ENCODE measurements at places on chromosomes 7 and 10. TPM values are rescaled to one million over a fixed set of nuclear protein-coding genes. Genes with fewer than 3 reads are reported as not detected.

GRCh38 chr10:3532644-3533043 is 252.4 kb downstream of the KLF6 start:
- DNase-seq: no peak

GRCh38 chr7:91046322-91047089 is 217.7 kb upstream of the FZD1 start:
- no peak for DNase-seq

DNA sequence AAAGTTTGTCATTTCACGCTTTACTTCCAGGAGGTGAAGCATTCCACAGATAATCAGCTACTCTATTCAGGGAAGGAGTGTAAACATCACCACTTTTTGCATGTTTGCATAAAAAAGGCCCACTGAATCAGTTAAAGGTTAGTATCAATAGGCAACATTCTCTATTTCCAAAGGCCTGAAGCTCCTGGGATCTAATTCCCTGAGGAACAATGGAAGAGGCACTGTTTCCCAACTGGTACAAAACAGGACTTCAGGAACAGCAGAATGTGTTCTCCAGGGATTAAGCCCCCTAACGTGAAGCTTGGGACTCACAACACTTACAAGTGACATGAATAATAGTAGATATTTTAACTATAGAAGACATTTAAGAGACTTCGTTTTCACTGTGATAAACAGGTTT is 6.1 kb downstream of the LRRN3 start:
- no peak for DNase-seq

GRCh38 chr7:1702652-1703051 is 32.6 kb downstream of the ELFN1 start:
- no peak for DNase-seq

DNA sequence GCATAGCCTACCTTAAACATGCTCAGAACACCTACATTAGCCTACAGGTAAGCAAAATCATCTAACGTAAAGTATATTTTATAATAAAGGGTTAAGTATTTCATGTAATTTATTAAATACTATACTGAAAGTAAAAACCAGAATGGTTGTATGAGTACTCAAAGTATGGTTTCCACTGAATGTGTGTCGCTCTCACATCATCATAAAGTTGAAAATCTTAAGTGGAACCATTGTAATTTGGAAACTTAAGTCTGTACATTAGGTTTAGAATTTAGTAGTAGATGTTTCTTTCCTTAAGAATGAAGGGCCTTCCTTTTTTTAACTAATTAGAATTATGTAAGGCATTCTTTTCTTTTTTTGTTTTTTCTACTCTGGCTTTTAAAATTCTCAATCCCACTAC is 240.0 kb upstream of the AOAH start:
- DNase-seq: no peak

- no peak for DNase-seq
These were observed 5.6 kb downstream of the PTN start for GRCh38 chr7:137337902-137338301.

DNA sequence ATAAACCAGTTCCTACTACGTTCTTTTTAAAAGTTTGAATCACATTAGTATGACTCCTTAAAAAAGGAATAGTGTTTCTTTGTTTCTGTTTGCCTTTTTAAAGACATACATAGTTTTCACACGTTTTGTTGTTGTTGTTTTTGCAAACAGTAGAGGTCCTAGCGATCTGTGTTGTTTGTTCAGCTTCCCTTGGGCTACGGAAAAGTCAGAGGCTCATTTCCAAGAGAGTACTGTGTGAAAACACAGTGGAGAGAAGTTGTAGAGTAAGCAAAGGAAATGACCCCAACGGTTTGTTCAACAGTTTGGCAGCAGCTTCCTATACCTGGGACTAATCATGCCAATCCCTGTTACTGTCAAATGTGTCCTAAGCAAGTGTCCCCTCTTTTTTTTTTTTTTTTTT is 87.1 kb upstream of the STEAP1 start:
- no peak for DNase-seq

GRCh38 chr7:130350945-130351790 is 6.6 kb downstream of the CPA5 start:
- no peak for DNase-seq

DNA sequence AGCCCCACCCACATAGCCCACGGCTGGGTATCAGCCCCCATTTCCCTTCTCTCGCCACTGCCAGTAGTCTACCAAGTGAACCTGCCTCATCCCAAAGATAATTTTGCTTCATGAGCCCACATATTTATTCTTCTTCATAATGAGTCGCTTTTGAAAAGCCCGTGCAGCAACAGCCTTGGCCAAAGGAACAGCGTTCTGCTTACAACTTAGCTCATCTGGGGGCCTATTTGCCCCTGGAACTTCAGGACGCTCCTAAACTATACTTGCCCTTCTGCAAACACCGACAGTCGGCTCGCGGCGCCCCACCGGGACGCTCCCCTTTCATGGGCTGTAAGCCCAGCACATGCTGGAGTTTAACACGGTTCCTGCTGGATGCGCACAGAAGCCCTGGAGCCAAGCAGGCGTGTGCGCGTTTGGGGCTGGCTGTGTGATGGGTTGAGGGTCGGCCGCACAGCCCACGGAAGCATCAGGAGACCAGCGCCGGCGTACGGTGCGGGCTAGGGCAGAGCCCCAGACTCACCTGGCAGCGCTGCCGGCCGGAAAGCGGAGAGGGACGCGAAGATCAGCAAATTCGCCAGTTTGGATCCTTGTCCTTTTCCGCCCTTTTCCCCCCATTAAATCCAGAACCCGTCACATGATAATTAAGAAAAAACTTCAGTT is 370 bp downstream of the TMEM60 start:
- no peak for DNase-seq

- DNase-seq: no peak
These were observed 163.9 kb downstream of the USP6NL start for GRCh38 chr10:11447586-11447985.

DNA sequence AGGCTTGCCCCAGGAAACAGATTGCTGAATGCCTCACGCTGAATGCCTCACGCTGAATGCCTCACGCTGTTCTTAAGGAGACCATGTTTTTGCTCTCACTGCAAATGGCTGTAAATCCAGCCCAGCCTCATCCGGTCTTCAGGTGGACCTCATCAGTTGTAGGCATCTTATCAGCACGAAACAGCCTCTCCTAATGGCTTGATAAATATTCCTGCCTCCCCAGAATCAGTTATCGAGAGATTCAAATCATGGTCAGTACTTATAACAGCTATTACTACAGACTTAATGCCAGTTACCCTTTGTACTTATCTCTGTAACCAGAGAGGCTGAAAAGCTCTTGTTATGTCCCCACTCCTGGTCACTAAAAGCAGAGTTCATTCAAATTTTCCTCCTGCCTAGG is 290.6 kb downstream of the FZD1 start:
- no peak for DNase-seq

- DNase-seq: no peak
These were observed 4.9 kb downstream of the GCK start for GRCh38 chr7:44184206-44184872.

- DNase-seq: no peak
These were observed 9.6 kb downstream of the TRIM56 start for GRCh38 chr7:101094791-101095375.

- DNase-seq: no peak
These were observed 4.3 kb downstream of the PFKP start for GRCh38 chr10:3071405-3072198.

DNA sequence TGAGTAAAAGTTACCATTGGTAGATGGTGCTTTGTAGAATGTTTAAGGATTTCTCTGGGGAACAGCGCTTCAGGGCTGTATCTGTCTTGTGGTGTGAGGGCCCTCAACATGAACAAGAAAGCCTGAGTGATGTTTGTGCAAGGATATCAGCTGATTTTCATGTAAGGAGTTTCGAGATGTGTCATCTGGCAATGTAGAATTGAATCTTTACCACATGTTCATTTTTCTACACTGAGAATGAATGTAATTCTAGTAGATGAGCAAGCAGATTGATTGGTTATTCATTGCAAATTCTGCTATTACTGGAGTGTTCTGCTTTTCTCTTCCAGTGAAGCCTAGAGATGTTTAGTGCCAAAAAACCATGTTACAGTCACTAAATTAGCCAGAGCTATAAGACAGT is 87.7 kb downstream of the ST7 start:
- DNase-seq: no peak

DNA sequence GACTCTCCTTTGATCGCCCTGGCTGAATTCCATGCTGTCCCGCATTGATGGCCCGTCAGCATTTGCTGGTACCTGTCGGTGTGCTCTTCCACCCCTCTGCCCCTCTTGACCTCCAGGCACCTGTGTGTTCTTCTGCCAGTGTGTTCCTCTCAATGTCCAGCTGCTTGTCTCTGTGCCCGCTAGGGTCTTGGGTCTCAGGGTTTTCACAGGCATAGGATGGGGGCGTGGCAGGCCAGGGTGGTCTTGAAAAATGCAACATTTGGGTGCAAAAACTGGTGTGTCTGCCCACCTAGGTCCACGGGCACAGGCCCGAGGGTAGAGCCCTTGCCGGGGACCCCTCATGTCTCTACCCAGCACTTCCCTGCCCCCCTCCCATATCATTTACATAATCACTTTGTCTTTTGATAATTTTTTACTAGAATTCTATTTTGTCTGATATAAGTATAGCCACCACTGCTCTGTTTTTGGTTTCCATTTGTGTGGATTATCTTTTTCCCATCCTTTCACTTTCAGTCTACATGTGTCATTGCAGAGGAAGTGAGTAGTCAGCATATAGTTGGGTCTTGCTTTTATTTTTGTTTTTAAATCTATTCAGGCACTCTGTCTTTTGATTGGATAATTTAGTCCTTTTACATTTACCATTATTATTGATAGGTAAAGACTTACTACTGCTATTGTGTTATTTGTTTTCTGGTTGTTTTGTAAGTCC is 46.6 kb upstream of the ADRA2A start:
- no peak for DNase-seq

- DNase-seq: no peak
These were observed 291.9 kb downstream of the PARD3 start for GRCh38 chr10:34523017-34523767.

GRCh38 chr10:27719052-27719451 is 26.6 kb downstream of the MKX start:
- DNase-seq: no peak

GRCh38 chr7:94222516-94222915 is 172.2 kb upstream of the COL1A2 start:
- no peak for DNase-seq

DNA sequence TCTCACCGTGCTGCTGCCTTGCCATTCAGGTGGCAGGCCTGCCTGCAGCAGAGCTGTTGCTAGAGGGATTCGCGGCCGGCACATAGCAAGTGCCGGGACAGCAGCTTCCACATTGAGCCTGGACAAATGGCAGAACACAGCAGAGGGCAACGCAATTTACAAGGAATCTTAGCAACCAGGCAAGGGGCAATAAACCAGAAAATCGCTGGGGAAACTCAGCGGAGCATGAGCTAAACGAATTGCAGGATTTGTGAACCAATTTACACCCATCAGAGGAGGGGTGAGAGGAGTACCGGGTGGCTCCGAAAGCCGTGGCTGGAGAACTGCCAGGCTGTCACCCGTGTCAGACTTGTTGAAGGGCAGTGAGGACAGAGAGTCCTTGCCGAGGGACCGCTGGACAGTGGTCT is 58.6 kb upstream of the LOXL4 start:
- DNase-seq: no peak

DNA sequence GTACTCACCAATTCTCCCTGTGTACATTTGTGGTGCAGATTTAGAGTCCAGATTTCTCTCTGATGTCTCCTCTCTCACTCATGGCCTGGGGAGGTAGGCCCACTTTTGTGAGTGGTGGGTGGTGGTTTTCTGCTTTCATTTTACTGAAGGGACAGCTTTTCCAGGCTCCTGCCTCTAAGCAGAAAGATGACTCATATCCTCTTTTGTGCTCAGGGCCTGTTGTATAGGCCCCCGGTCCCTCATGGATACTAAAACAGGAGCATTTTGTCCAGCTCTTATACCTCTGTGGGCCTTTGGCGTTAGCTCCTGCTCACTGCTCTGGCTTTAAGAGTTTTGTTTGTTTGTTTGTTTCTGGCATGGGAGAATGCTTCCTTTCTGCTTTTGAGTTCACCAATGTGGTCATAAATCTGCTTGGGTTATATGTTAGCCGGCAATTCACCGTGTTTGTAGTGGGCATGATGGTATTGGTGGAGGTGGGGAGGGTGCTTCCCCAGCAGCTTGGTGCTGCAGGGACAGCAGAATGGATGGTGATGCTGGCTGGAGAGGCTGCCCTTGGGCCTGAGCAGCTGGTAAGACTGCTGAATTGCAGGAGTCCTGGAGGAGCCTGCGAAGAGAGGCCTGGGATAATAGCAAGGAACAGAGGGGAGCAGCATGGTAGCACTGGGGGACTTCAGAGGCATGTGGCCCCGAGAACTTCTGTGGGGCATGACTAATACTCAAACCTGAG is 468.7 kb downstream of the RPS24 start:
- DNase-seq: no peak

- no peak for DNase-seq
These were observed at the start of gene ASB13 for GRCh38 chr10:5666008-5666840. Gene ASB13 (minus strand): TSS chr10:5666595. CDS start chr10:5666551, 44 bp downstream.

GRCh38 chr10:28940158-28940888 is 263.0 kb downstream of the BAMBI start:
- no peak for DNase-seq

DNA sequence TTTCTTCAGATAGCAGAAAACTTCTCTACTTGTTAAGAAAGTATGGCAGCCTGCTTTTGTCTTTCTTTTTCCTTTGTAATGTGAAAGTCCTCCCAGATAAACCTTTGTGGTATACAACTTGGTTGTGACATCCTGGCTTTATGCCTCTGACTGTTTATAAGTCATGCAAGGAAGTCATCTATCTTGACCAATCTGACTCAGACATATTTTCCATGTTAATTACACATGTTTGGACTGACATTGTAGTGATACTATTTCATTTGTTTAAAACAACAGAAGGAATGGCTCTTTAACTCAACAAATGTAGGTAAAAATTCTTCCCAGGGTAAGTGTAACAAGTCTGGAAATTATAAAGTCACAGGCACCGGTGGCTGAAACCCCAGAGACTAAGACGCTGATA is 341.6 kb upstream of the MEOX2 start:
- DNase-seq: no peak

- no peak for DNase-seq
These were observed 5.1 kb upstream of the DMBT1 start for GRCh38 chr10:122555442-122555841.

GRCh38 chr7:139203992-139204391 is 27.0 kb upstream of the UBN2 start:
- no peak for DNase-seq

DNA sequence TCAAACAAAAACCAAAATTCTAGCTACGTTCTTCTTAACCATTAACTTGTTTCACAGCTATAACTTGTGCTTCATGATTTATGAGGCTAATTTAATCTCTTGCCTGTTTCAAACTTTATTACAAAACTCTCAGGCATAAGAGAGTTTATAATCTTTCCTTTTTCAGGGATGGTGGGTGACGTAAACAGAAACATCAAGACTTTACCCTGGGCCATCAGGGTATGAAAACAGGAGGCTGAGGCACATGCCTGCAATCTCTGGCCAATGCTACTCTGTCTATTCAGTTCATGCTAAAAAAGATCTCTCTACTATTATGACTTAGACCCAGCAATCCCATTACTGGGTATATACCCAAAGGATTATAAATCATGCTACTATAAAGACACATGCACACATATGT is 55.9 kb upstream of the VWC2 start:
- no peak for DNase-seq

Gene SDK1
- 3.2 TPM for total RNA-seq

Gene FAM237B
- total RNA-seq: not detected

Gene TMEM229A
- not detected for total RNA-seq

Gene NSUN6
- 18.9 TPM for total RNA-seq

Gene ERVW-1
- not detected for total RNA-seq

Gene HEPACAM2
- 0.24 TPM for total RNA-seq

Gene C10orf90
- 0.38 TPM for total RNA-seq

Gene NPY4R2
- not detected for total RNA-seq

All from thymus (tissue), 14 donors.